Fibroblast of lung (primary cell): ENCODE measurements at places on chromosomes 4 and X. TPM values are rescaled to one million over a fixed set of nuclear protein-coding genes. Genes with fewer than 3 reads are reported as not detected.

The KIAA1210 gene
- total RNA-seq = not detected in 2 replicates

The FAM9C gene
- under 0.01 and 0.26 TPM in 2 replicates for total RNA-seq

The POU3F4 gene
- total RNA-seq = under 0.01 TPM in 1 of 2 replicates, not detected in the other

The DGKK gene
- not detected in 2 replicates for total RNA-seq

The BBS12 gene
- 7.4 and 8.4 TPM in 2 replicates for total RNA-seq

DNA sequence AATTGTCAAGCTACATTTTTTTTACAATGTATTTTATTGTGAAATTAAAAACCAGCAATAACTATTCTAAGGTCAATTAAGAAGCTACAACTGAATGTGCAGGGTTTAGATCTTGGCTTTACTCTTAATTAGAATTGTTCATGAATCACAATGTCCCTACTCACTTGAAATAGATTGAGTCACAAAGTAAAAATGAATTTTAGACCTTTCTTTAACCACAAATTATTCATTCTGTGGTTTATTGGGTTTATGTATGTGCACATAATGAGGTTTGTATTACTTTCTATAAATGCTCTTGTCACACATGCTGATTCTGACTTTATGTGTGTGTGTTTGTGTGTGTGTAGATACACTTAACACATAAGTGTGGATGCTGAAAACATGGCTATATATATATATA lies 647.0 kb upstream of the AADAT start:
- DNase-seq = peak; percentile 44
